ENCODE measurements at places on chromosomes 13 and 19. TPM values are rescaled to one million over a fixed set of nuclear protein-coding genes. Genes with fewer than 3 reads are reported as not detected.
A peak's percentile ranks its signal among the peaks of the same experiment; 100 is the strongest.

DNA sequence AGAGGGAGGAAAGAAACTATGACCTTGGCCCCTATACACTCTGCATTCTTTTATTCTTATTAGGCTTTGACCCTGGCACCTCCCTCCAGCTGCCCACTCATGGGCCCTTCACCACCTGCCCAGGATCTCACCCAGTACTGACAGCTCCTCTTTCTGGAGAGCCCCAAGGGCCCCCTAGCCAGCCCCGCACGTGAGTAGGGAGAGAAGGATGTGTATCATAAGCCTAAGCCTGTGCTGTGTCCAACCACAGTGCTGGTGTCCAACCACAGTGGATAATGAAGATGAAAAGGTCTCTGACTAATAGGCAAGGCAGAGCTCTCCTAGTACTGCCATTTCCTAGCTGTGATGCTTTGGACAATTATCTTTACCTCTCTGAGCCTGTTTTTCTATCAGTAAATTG is 4.2 kb downstream of the DMRTC2 start:
- no peak for DNase-seq

Gene RCBTB1
- 5.3 TPM for total RNA-seq

Gene ZNF468
- 19.5 TPM for total RNA-seq

GRCh38 chr13:112248862-112249592 is 127.1 kb upstream of the SPACA7 start:
- DNase-seq: no peak

DNA sequence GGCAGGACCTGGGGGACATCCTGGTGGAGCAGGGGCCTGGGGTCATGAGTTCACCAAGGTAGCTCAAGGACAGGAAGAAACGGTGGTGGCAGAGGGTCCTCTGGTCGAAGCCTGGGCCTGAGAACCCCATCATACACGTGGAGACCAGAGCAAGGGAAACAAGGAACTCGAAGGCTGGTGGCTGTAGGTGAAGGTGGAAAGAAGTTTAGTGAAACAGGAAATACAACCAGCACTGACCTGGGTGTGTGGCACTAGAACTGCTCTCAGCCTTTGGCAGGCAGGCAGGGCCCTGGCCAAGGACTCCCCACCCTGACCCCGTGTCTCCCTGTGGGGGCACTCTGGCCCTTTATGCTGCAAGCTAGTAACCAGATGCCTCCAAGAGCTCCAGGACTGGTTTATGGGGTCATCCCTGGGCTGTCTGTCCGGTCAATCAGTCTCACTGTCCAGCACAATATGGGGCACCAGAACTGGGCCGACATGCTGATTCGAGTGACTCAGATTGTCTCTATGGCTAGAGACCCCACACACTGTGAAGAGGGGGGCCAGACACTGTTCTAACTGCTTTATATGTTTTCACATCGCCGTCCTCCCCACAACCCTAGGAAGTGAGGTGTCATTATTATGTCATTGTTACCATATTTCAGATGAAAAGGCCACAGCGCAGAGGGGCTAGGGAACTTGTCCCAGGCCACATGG is 3.8 kb downstream of the COX6B2 start:
- DNase-seq: no peak

DNA sequence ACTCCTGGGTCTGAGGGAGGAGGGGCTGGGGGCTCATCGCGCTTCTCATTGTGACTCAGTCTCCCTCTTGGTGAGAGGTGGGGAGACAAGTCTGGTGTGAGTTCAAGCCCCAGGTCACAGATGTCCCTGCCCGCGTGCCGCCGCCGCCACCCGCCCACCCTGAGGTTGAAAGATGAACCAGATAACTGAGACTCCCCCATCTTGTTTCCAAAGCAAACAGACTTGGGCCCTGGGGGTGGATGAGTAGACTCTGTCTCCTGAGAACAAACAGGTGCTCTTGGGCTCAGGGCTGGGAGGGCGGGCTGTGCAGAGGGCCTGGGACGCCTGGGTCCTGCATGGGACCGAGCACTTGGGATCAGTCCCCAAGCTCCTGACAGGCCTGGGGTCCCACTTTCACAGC is 567 bp downstream of the SBK2 start:
- no peak for DNase-seq

GRCh38 chr13:20721058-20721453 is 17.6 kb downstream of the IL17D start:
- DNase-seq: no peak

DNA sequence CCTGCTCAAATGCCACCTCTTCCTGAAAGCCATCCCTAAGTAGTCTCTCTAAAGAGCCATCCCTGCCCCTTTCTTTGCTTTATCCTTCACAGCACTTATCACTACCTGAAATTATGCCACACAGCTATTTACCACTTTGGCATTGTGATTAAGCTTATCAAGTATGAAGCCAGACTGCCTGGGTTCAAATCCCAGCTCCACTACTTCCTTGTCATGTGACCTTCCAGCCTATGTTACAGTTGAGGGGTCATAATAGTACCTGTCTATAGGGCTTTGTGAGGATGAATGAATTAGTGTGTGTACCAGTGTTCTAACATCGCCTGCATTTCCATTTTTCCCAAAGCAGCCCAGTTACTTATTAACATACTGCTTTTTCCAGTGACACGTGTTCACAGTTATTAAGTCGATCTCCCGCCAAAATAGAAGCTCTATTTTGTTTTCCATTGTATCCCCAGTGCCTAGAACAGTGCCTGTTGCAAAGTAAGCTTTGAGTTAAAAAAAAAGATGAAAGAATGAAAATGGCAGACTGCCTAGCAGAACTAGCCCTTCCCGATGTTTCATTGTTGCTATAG is 32.8 kb downstream of the ZSWIM9 start:
- no peak for DNase-seq

- peak; percentile 80 for DNase-seq
These were observed 1.2 kb downstream of the DAZAP1 start for GRCh38 chr19:1408300-1409203.

DNA sequence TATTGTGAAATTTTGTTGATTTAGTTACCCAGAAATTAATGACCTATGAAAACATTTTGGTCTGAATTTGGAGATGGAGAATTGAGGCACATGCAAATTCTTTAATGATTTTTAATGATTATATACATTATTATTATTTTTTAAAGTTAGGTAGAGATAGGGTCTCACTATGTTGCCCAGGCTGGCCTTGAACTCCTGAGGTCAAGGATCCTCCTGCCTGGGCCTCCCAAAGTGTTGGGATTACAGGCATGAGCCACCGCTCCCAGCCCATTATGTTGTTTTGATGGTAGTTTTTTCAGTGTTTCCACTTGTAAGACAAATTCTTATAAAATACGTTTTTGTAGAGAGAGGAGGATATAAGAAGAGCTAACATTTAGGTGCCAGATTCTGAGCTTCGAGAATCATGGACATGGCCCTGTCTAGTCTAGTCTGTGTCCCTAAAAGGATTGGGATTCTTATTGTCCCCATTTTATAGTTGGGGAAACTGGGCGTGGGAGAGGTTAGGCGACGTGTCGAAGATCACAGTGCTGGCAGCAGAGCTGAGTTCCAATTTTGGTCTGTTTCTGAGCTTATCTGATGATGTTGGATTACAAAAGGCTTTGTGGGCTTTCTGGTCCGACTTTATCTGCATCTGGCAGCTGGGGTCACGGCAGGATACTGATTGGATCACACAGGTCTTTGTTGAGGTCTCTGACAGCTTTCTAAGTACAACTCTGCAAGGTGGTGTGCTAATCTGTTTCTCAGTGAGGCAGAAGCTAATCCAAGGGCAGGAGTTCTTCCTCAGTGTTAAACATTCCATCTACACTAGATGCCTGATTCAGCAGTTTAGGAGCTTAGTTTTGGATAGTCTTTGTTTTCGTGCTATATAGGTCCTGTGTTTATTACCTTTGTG is 7.5 kb upstream of the WDR88 start:
- DNase-seq: no peak

Gene CD209
- 17.2 TPM for total RNA-seq

DNA sequence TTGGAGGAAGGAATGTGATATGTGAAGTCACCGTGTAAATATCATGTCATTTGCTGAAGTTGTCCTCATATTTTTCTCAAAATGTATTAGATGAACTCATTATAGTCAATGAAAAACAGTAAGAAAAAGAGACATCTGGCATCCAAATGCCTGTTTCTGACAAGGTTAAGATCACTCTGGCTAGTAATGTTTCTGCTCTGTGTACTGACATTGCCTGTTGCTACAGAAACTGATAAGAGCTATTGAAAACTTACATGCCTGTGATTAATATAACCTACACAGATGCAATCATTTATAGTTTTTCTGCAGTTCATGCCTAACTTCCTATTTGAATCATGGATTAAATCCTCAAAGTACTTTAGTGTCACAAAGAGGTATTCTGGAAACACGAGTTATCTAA is 249.8 kb downstream of the NBEA start:
- DNase-seq: no peak

Gene ATP4A
- total RNA-seq: not detected

GRCh38 chr19:47209319-47210179 is 21.4 kb downstream of the BBC3 start:
- no peak for DNase-seq

Gene LPAR6
- total RNA-seq: 15.0 TPM

Gene CATSPERD
- not detected for total RNA-seq

- no peak for DNase-seq
These were observed 341.3 kb downstream of the SPRY2 start for GRCh38 chr13:79999601-80000000.

Gene KLK1
- total RNA-seq: 130 TPM

Gene FARP1
- 111 TPM for total RNA-seq

DNA sequence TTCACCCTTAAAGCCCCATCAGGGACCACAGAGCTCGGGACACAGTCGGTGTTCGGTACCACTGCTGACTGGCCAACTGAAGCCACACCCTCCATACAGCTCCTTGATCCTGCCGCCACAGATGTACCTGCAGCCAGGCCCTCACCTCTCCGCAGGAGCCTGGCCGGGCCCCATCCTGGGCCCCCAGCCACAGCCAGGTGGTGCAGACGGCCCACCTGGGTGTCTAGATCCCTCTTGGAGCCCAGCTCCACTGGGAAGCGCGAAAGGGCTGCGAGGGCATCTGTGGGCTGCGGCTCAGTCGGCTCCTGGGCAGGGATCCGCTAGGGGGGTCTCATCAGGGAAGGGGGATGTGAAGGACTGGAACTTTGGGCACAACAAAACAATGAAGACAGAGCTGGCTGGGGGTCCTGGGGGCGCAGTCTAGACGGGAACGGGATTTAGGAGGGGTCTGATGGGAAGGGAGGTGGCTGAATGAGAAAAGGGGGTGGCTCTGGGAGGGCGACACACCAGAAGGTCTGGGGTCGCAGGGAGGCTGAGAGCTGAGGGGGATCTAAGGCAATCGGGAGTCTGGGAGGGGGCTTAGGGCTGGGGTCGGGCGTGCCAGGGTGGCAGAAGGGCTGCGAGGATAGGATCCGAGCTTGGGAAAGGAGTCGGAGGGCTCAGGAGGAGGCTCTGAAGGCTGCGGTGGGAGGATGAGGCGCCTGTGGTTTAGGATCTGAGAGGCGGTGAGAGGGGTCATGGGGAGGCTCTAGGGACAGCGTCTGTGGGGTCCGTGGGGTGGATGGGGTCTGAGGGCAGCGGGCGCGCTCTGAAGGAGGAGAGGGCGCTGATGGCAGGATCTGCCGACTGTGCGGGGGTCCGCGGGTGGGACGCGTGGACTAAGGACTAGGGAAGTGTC is 15.8 kb downstream of the PRODH2 start:
- no peak for DNase-seq

Gene IL11
- total RNA-seq: 0.24 TPM

- no peak for DNase-seq
These were observed 8.8 kb downstream of the SERPINE3 start for GRCh38 chr13:51348069-51348967.

DNA sequence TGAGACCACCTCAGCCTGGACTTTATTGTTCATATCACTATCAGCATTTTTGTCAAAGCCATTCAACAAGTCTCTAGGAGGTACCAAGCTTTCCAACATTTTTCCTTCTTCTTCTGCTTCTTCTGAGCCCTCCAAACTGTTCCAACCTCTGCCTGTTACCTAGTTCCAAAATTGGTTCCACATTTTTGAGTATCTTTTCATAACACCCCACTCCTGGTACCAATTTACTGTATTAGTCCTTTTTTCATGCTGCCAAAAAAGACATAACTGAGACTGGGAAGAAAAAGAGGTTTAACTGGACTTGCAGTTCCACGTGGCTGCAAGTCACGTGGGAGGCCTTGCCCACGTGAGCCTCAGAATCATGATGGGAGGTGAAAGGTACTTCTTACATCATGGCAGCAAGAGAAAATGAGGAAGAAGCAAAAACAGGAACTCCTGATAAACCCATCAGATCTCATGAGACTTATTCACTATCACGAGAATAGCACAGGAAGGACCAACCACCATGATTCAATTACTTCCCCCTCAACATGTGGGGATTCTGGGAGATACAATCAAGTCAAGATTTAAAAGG is 215.1 kb downstream of the PCDH17 start:
- no peak for DNase-seq

Gene YJEFN3
- total RNA-seq: 6.0 TPM

Gene CYP2A7
- total RNA-seq: not detected

Gene GARIN5A
- 1.7 TPM for total RNA-seq

Gene IL4I1
- 1.6 TPM for total RNA-seq

DNA sequence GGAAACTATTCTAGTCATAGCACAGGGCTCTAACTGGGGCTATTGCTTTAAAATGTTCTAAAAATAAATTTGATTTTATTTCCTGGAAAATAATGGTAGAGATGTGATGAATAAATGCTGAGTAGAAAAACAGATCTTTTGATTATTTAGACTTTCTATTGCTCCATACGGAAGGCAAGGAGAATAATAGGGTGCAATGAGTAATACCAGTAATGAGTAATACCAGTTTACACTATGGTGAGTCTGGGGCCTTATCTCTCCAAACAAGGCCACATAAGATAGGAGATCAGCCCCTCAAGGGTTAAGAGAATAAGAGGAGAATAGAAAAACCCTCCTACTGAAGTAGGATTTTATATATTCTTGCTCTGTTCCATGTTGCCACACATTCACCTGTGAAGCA is 390.4 kb downstream of the KLF5 start:
- DNase-seq: no peak

DNA sequence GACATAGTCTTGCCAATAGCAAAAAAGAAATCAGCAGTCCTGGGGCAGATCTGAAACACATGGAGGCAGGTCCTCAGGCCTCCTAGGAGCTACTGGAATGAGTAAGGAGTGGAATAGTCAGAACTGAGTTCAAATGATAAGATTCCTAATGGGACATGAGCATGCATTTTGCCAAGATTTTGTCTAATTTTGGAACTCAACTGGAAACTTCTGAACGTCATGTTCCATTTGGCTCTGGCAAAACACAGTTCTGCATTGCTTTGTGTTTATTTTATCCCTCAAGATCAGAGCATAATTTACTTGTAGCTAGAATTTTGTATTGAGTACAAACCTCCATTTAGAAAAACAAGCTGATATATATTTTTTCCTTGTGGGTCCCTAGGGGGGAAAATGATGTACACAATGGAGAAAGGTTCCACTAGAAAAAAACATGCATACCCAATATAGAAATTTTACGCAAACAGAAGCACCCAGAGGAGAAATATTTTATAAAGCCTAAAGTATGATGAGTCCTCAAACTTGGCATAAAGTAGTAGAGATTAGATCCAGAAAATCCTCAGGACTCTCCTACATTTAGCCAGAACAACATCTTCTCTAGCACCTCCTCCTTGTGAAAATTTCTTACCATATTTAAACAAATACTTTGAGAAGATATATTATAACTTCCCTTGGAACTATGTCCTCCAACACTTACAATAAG is 149.0 kb upstream of the SERP2 start:
- DNase-seq: no peak
